ENCODE measurements at places on chromosomes 12 and 14. TPM values are rescaled to one million over a fixed set of nuclear protein-coding genes. Genes with fewer than 3 reads are reported as not detected.

Gene CMTM5
- total RNA-seq, result not detected

Gene SDR9C7
- not detected for total RNA-seq

Gene C12orf75
- total RNA-seq, result 1.8 TPM

Gene POTEM
- total RNA-seq, result not detected

Gene PTPRB
- 0.88 TPM for total RNA-seq

Gene KRT77
- not detected for total RNA-seq

Gene MYO1H
- total RNA-seq, result not detected

Gene CLEC4C
- total RNA-seq, result not detected

Gene BRAP
- 10.3 TPM for total RNA-seq

Gene DIO2
- 5.8 TPM for total RNA-seq

Gene BCL11B
- total RNA-seq, result not detected

Gene SPIC
- total RNA-seq, result not detected

Gene DHRS2
- not detected for total RNA-seq

Gene NTN4
- total RNA-seq, result 2.9 TPM

Gene RNF212B
- not detected for total RNA-seq

Gene HEBP1
- 79.5 TPM for total RNA-seq

Gene APOF
- total RNA-seq, result not detected

Gene GTF2H3
- total RNA-seq, result 27.8 TPM

Gene ASPG
- total RNA-seq, result not detected

Gene C1QL4
- total RNA-seq, result not detected

Gene MMAB
- total RNA-seq, result 42.4 TPM

Gene MGST1
- 774 TPM for total RNA-seq

Gene REC8
- 1.1 TPM for total RNA-seq

Data from cardiac ventricle fibroblast (primary cell).